ENCODE measurements at places on chromosomes 7 and 10.

GRCh38 chr7:64876792-64877713 is 26.0 kb upstream of the ZNF273 start:
- peak; percentile 60 for DNase-seq

DNA sequence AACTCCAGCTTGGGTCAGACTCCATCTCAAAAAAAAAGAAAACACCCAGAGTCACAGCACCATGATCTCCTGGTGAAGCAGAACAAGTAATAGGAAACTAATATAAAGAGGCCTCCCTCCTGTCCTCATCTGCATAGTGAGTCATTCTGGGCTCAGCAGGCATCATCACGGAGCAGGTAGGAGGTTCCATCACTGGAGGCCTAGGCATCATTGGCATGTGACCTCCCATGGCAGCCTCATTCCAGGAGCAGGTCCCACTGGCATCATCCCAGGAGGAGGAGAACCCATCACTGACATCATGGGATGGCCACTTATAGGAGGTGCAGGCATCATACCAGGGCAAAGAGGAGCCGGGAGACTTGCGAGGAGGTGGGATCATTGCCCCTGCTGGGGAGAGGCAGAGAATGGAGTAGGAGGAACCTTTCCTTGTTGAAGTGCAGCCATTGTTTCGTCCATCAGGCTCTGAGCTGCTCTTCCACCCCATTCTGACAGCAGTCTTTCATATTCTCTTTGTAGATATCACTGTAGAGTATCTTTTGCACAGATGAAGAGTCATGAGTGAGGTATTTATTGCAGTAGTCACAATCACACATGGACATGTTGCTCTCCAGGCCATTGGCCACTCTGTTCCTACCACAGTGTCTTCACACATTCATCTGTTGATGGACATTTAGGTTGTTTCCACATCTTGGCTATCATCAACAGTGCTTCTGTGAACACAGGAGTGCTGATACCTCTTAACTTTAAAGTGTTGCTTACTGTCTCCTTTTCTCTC is 73.8 kb downstream of the OSBPL3 start:
- no peak for DNase-seq

DNA sequence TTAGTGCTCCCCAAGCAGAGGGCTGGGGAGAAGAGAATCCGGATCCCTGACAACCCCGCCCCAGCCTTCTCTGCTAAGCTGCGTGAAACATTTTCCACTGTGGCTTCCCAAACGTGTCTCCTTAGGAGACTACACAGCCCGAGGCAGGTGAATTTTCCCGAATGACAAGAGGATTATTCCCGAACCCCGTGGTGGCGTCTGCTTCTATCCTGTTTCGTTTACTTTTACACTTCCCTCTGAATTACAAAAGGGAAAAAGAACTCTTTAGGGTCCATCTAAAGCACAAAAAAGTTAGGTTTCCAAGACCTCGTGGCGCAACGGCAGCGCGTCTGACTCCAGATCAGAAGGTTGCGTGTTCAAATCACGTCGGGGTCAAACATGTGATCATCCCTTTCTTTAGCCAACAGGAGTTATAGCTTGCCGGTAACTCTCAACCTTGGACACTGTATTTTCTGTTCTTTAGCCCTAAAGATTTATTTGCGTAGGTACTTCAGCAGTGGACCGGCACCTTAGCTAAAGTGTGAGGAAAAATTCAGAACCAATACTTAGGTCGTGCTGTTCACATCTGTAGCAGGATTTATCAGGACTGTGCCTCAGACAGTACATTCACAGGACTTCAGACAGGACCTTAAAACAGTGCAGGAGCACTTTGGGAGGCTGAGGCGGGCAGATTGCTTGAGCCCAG is 3.2 kb upstream of the ZNF789 start:
- DNase-seq: no peak

DNA sequence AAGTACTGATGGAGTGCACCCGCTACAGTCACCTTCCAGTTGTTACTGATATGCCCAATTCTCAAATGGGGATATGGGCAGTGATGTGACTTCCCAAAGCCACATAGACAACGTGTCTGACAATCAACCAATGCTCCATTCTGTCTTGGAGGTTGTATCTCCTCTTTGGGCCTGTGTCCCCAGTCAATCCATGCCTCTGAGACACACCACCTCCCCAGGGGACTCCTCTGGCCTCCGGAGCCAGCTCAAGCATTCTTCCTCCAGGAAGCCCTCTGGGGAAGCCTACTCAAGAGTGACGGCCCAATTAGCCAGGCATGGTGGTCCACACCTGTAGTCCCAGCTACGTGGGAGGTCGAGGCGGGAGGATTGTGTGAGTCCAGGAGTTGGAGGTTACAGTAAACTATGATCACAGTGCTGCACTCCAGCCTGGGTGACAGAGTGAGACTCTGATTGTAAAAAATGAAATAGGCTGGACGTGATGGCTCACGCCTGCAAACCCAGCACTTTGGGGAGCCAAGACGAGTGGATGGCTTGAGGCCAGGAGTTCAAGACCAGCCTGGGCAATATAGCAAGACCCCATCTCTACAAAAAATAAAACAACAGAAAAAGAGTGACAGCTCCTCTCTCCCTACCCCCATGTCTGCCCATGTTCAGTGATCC is 99.5 kb upstream of the TNRC18 start:
- peak; percentile 20 for DNase-seq

DNA sequence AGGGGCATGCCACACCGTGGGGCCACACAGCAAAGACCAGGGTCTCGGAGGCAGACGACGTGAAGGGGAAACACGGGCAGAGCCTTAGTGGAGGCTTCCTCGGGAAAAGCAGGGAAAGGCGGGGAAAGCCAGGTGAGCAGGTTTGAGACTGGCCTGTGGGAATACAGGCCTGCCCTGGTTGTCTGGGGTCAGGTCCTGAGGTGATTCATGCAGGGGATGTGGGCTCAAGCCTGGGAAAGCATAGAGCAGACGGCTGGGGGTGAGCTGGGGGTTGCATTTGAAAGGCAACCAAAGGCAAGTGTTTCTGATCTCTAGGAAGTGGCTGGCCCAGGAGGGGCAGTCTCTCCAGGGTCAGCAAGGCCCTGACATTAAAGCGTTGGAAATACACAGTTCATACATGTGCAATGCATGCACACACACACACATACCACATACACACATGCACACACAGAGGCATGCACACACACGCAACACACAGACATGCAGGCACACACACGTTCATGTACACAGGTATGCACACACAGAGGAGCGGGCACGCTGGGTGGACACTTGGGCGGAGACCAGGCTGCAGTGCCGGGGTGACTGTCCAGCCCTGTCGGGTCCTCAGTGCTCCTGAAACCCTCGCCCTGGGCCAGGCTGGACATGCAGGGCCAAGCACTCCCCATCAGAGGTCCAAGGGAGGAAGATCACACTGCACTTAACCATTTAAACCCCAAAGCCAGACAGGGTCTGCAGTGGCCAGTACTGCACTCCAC is 51.8 kb downstream of the DPYSL4 start:
- DNase-seq: no peak

DNA sequence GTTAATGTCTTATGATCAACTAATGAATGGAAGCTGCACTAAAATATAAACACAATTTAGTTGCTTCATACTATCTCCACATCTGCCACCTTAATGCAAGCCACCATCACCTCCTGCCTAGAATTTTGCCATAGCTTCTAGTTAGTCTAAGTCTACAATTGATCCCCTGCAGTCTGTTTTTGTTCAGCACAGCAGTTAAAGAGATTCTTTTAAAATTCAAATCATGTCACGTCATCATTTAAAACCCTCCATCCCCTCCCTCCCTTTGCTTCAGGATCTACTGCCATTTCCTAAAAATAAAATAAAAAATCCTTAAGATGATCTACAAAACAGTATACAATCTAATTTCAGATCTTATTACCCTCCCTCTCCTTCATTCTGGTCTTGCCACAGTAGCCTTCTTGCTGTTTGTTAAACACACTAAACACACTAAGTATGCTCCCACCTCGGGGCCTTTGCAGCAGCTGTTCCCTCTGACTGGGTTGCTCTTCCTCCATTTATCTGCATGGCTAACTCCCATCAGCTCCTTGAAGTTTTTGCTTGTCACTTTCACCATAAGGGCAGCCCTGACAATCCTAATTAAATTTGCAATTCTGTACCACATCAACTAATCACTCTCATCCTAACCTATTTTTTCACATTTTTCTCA is 97.0 kb upstream of the FOXP2 start:
- no peak for DNase-seq

DNA sequence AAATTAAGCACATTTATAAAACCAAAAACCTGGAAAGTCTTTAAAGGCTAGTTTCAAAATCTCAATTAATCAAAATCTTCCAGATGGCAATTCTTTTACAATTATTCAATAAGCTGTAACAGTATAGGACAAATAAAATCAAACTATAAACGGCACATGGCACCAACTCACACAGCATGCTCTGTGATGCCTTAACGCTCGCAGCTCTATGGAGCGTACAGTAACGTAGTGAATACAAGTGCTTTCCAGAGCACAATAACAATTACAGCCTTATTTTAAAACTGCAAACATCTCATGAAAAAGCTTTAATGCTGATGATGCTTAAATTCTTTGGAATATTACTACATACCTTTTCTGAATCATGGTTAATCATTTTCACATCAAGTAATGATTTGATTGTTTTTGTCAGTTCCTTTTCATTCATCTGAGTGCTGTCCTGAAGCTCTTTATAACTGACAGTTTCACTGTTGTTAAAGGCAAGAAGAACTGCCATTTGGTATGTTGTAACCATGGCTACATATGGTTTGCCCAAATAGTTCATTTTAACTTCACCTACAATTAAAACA is 74.2 kb downstream of the CUL2 start:
- no peak for DNase-seq

- DNase-seq: no peak
Measured at GRCh38 chr7:42217053-42217452, 20.0 kb downstream of the GLI3 start.

DNA sequence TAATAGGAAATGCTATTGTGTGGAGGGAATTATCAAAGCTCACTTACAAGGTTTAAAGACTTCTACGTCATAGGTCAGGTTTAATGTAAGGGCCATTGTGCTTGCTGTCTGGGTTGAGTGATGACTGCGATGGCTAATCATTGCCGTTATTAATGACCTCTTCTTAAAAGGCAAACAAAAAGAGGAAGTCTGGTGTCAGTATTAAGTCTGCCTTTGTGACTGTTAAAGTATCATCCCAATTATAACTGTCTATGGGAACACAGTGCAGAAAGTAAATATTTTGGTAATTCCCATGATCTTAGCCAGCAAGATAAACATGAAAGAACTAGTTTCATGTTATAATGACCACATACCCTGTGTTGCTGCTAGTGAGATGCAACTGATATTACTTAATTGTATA is 382.4 kb downstream of the BBS9 start:
- DNase-seq: no peak

GRCh38 chr10:51615764-51616298 is 83.6 kb downstream of the CSTF2T start:
- no peak for DNase-seq

GRCh38 chr10:288316-289200 is 153.3 kb downstream of the ZMYND11 start:
- no peak for DNase-seq
